ENCODE measurements at places on chromosomes 11 and 22.
A peak's percentile ranks its signal among the peaks of the same experiment; 100 is the strongest.

DNA sequence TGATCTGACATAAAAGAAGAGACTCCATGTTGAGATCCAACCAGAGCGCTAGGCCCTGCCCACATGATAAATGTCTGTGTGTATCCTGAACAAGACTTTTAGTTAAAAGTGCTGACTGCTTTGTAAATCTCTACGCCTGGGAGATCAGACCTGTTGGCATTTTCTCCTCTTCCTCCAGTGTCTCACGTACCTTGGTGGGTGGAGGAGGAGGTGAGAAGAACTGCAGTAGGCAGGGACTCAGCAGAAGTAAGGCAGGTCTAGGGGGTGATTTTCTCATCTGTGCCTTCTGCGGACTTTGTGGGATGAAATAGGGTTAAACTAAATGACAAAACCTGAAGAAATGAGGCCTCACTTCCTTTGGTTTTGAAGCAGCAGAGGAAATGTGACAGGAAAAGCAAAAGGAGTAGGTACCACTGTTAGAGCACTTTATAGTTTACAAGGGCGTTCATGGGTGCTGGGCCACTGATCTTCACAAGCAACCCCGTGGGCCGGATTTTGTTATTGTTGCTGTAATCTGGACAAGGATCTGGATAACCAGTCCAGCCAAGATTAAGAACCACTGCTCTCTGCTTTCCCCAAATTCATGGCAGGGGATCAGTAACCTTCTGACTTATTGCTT lies 36.7 kb upstream of the PLET1 start:
- peak; percentile 35 for DNase-seq

- DNase-seq, result no peak
Observed at GRCh38 chr11:126703662-126704061, 296.9 kb downstream of the KIRREL3 start.

DNA sequence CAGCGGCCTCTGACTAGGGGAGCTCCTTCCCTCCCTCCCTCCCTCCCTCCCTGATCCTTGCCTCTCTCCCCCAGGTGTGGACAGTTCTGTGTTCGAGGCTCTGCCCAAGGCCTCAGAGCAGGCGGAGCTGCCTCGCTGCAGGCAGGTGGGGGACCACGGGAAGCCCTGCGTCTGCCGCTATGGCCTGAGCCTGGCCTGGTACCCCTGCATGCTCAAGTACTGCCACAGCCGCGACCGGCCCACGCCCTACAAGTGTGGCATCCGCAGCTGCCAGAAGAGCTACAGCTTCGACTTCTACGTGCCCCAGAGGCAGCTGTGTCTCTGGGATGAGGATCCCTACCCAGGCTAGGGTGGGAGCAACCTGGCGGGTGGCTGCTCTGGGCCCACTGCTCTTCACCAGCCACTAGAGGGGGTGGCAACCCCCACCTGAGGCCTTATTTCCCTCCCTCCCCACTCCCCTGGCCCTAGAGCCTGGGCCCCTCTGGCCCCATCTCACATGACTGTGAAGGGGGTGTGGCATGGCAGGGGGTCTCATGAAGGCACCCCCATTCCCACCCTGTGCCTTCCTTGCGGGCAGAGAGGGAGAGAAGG lies 11.1 kb upstream of the POU2F3 start:
- DNase-seq, result no peak

DNA sequence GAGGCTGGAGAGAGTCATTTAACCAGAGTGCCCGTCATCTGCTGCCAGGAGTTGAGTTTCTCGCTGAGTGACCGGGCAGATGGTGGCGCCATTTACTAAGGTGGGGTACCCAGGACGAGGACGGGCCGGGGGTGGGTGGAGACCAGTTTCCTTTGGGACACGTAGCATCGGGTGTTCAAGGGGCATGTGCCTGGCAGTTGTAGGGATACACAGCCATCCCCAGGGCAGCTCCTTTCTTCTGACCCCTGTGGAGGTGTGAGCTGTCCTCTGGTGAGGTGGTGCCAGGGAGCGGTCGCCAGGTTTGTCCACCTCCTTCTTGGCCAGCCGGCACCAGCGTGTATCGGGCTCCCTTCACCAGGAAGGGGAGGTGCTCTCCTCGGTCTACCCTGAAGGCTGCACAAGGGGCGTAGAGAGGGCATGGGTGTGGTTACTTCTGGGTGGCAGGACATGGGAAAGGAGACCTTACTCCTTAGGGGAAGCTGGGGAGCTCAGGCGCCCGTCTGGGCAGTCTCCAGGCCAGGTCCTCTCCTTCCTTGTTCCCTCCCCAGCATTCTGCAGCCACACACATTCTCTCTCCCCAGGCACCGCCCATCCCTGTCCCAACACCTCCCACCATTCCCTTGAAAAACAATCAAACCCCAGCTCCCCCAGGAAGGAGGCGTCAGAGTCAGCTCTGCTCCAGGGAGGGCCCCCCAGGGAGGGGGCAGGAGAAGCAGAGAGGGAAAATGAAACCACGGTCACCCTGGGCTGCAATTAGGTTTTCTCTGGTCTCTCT lies 10.3 kb upstream of the MB start:
- DNase-seq, result peak; percentile 52

GRCh38 chr11:9313648-9314290 lies 624 bp downstream of the TMEM41B start:
- peak; percentile 5 for DNase-seq

GRCh38 chr11:359181-359714 lies 10.1 kb upstream of the B4GALNT4 start:
- DNase-seq, result no peak

GRCh38 chr11:40207416-40207815 lies 1252.0 kb downstream of the LRRC4C start:
- DNase-seq, result no peak

DNA sequence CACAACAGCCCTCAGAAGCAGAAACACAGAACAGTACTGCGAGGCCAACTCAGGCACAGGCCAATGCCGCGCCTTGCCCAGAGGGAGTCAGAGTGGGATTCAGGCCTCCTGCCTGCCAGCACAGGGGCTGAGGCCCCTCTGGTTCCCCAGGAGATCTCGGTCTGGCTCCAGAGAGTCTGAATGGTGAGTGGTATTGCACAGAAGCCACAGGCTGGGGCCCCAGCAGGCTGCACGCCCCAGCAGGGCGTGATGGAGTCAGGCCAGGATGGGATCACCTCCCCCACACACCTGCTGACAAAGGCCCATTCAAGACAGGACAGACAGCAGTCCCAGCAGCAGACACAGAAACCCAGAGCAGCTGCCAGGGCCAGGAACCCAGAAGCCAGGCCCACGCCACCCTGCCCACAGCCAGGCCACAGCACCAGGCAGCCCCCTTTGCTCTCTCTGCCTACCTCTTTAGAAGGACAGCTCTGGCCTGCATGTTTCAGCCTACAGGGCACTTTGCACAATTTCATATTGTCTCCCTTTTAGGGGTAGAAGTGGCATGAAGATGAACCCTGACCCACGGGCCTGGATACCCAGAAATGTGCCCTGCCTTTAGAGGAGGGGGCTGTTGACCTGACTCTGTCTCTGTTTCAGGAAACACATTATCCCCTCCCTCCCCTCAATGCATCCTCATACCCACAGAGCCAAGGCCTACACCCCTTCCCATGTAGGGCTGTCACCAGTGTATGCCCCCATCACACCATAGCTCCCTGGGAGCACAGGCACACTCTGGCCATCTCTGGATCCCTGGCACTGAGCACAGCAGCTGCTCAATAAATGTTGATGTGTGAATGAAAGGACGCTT lies 6.1 kb downstream of the FXYD6 start:
- no peak for DNase-seq

GRCh38 chr22:33427461-33427860 lies 369.3 kb upstream of the SYN3 start:
- DNase-seq, result no peak

- DNase-seq, result peak; percentile 60
Observed at GRCh38 chr11:121591405-121592033, 138.8 kb upstream of the SORL1-AS1 start.

- no peak for DNase-seq
Observed at GRCh38 chr11:70762810-70763209, 364.5 kb downstream of the CTTN start.

- DNase-seq, result no peak
Observed at GRCh38 chr11:9660886-9661285, 3.0 kb upstream of the SWAP70 start.

- DNase-seq, result no peak
Observed at GRCh38 chr11:124036666-124037065, 4.5 kb downstream of the OR10G7 start.

- DNase-seq, result no peak
Observed at GRCh38 chr11:93652161-93652597, 9.3 kb upstream of the CEP295 start.

- DNase-seq, result no peak
Observed at GRCh38 chr22:44777364-44777755, 25.0 kb downstream of the ARHGAP8 start.

DNA sequence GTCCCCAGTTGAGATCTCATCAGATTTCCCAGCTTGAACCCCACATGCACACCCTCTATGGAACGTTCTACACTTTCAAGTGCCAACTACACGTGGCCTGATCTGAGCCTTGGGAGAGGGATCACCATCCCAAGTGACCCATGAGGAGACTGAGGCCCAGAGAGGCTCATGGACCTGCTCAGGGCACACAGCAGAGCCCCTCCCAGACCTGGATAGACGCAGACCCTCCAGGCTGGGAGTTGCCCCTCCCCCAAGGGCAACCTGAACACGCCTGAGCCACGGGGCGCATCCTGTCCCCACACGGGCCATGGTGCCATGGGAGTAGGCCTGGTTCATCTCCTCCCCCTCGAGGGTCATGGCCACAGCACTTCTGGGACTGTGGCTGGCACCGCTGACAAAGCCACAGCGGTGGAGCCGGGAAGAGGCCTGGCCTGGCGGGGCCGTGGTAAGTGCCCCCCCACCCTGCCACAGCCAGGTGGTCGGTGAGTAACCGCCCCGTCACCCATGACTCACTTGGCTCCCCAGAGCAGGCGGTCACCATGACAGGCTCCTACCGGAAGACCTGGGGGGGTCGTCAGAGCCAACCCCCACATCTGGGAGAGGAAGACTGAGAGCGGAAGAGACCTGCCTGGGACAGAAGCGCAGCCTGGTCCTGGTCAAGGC lies 8.1 kb downstream of the WNT7B start:
- DNase-seq, result no peak

- no peak for DNase-seq
Observed at GRCh38 chr11:16598906-16599305, 139.5 kb upstream of the C11orf58 start.

- DNase-seq, result no peak
Observed at GRCh38 chr11:110287537-110287936, 8.9 kb downstream of the RDX start.

DNA sequence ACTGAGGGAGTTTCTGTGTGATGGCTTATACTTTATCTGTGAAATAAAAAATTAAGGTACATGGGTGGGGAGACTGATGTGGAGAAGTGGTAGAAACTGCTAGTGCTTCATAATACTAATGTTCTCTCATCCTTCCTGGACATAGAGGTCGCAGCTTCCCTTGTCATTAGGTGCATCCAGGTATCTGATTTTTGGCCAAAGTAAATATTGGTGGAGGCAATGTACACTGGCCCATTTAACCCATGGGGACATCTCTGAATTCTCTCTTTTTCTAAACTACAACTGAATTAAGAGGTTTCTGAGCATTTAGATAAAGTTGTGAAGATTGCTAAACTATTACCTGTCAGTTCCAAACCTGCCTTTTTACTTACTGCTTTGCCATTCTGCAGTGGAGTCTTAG lies 140.9 kb upstream of the CHORDC1 start:
- DNase-seq, result no peak

- no peak for DNase-seq
Observed at GRCh38 chr11:121460941-121461514, 8.3 kb upstream of the SORL1-AS1 start.

DNA sequence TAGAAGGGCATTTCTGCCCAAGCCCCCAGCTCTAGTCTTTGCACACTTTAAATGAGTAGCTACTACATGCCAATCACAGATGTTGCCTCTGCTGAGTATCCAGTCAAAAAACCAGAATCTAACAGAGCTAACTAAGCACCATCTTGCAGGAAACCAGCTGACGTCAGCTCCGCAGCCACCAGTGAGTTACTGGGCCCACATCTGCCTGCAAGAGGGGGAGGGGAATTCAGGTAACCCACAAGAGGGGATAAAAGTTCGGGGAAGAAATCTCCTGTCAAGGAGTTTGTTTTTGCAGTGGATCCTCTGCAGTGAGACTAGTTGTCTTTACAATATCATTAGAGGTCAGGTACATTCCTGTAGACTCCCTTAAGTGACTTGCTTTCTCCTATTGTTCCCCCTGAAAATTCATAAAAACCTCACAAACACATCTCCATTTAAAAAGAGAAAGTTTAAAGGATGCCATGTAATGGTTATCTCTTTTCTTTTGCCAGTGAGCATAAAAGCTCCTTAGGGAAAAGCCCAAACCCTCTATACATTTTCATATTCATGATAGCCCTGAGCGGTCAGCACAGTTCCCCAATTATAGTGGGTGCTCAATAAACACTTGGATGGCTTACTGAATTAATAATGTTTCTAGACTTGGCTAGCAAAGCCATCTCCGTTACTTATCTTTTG lies 9.3 kb downstream of the CD44 start:
- DNase-seq, result peak; percentile 49

DNA sequence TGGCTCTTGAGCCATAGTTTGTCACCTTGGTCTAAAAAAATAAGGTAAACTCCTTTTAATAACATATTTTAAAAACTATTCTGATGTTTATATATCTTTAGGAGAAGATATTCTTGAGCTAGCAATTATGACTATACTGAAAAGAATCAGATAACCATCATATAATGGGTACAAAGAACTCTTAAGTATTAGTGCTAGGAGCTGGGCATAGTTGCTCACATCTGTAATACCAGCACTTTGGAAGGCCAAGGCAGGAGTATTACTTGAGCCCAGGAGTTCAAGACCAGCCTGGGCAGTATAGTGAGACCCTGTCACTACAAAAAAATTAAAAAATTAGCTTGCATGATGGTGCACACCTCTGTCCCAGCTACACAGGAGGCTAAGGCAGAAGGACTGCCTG lies 54.0 kb upstream of the B3GNT6 start:
- no peak for DNase-seq

- DNase-seq, result no peak
Observed at GRCh38 chr11:61418136-61418535, 11.6 kb downstream of the CPSF7 start.

GRCh38 chr11:100808904-100809491 lies 121.9 kb downstream of the ARHGAP42 start:
- DNase-seq, result no peak

Measured in stimulated activated CD4-positive, alpha-beta T cell treated with anti-CD3 and anti-CD28 coated beads, Interleukin-4, amount 100 ng/mL, for 4 hours (primary cell).